Cardiac muscle cell (in vitro differentiated cells and primary cell): ENCODE measurements at places on chromosomes 6 and 20. TPM values are rescaled to one million over a fixed set of nuclear protein-coding genes. Genes with fewer than 3 reads are reported as not detected.

The EDN1 gene
- total RNA-seq, result 0.32 and 0.86 TPM in 2 replicates

The CYP39A1 gene
- total RNA-seq, result 4.3 and 5.2 TPM in 2 replicates

The RAET1L gene
- not detected in 2 replicates for total RNA-seq

The MAP3K7 gene
- 24.0 and 37.6 TPM in 2 replicates for total RNA-seq

The CRISP2 gene
- not detected in 2 replicates for total RNA-seq

The AFG1L gene
- 3.1 and 8.8 TPM in 2 replicates for total RNA-seq

The TREM2 gene
- not detected in 2 replicates for total RNA-seq

The DNAH8 gene
- not detected in 2 replicates for total RNA-seq

The TNFAIP3 gene
- total RNA-seq, result 7.9 and 12.2 TPM in 2 replicates

The SYTL3 gene
- 6.7 and 9.9 TPM in 2 replicates for total RNA-seq

The PGK2 gene
- not detected in 2 replicates for total RNA-seq

The GATA5 gene
- total RNA-seq, result 79.0 and 103 TPM in 2 replicates

The GPX5 gene
- total RNA-seq, result 0.30 and 1.1 TPM in 2 replicates

The SCUBE3 gene
- 74.9 and 78.7 TPM in 2 replicates for total RNA-seq

The C2 gene
- total RNA-seq, result 1.9 TPM in 2 replicates

The SEL1L2 gene
- total RNA-seq, result not detected in 2 replicates

The SCRT2 gene
- total RNA-seq, result not detected in 2 replicates

The LMBRD1 gene
- 14.0 and 14.4 TPM in 2 replicates for total RNA-seq

The METTL24 gene
- 7.7 and 8.4 TPM in 2 replicates for total RNA-seq

The SNRPB gene
- total RNA-seq, result 187 and 290 TPM in 2 replicates

The HLA-DRB5 gene
- total RNA-seq, result not detected in 2 replicates

The DDX43 gene
- total RNA-seq, result not detected in 2 replicates

The HTR1E gene
- total RNA-seq, result 0.39 TPM in 1 of 2 replicates, not detected in the other

The MRPL2 gene
- total RNA-seq, result 49.1 and 76.8 TPM in 2 replicates

The STAU1 gene
- 54.4 and 70.1 TPM in 2 replicates for total RNA-seq

The SEMG1 gene
- total RNA-seq, result not detected in 2 replicates

The IL17A gene
- not detected in 2 replicates for total RNA-seq

The ZNF311 gene
- total RNA-seq, result 1.3 and 1.8 TPM in 2 replicates

The DSTN gene
- total RNA-seq, result 231 and 335 TPM in 2 replicates

The DCBLD1 gene
- 5.6 and 16.5 TPM in 2 replicates for total RNA-seq

The DEFB110 gene
- total RNA-seq, result not detected in 2 replicates

The MTFR2 gene
- 1.3 and 4.9 TPM in 2 replicates for total RNA-seq

The HRH3 gene
- not detected in 2 replicates for total RNA-seq

The RPL10A gene
- total RNA-seq, result 1,095 and 1,320 TPM in 2 replicates

The PMEPA1 gene
- 2.4 and 8.8 TPM in 2 replicates for total RNA-seq

The RGS17 gene
- 0.15 and 0.74 TPM in 2 replicates for total RNA-seq

The PLEKHG1 gene
- total RNA-seq, result 0.67 and 8.5 TPM in 2 replicates

The TRPC4AP gene
- 113 and 120 TPM in 2 replicates for total RNA-seq

The CST5 gene
- total RNA-seq, result not detected in 2 replicates

The RNF217 gene
- total RNA-seq, result 20.6 and 27.1 TPM in 2 replicates

The HLA-DOB gene
- total RNA-seq, result not detected in 2 replicates

The SLC17A1 gene
- total RNA-seq, result not detected in 2 replicates

The C6orf141 gene
- total RNA-seq, result 0.54 TPM in 1 of 2 replicates, not detected in the other

The RRAGD gene
- total RNA-seq, result 32.4 and 33.2 TPM in 2 replicates

The BLOC1S5 gene
- total RNA-seq, result 10.2 and 12.0 TPM in 2 replicates

The FRK gene
- total RNA-seq, result 0.60 and 0.71 TPM in 2 replicates

The GABRR1 gene
- total RNA-seq, result not detected in 2 replicates

The HNF4A gene
- total RNA-seq, result 0.09 TPM in 1 of 2 replicates, not detected in the other

The BPIFB2 gene
- not detected in 2 replicates for total RNA-seq

The MAP7 gene
- total RNA-seq, result 8.8 and 13.8 TPM in 2 replicates

The RBPJL gene
- total RNA-seq, result not detected in 2 replicates

The PTCHD4 gene
- 2.8 and 3.2 TPM in 2 replicates for total RNA-seq

The CHMP4B gene
- 106 and 110 TPM in 2 replicates for total RNA-seq
